ENCODE measurements at places on chromosomes 4 and X.

DNA sequence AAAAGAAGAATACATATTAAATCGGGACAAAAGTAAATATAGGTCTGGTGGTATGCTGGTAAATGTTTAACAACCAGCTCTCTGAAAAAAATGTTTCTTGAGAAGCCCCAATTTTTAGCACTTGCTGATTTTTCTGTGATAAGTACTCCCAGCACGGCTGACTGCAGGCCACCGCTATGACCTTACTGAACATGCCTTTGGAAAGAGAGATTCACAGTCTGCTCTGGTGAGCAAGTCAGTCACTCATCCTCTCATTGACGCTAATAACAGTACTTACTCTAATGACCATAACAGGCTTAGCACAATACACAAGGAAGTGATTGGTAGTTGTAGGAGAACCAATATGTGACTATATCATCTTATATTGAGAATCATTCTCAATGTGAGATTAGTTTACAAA lies 98.9 kb upstream of the BLTP1 start:
- DNase-seq = no peak

DNA sequence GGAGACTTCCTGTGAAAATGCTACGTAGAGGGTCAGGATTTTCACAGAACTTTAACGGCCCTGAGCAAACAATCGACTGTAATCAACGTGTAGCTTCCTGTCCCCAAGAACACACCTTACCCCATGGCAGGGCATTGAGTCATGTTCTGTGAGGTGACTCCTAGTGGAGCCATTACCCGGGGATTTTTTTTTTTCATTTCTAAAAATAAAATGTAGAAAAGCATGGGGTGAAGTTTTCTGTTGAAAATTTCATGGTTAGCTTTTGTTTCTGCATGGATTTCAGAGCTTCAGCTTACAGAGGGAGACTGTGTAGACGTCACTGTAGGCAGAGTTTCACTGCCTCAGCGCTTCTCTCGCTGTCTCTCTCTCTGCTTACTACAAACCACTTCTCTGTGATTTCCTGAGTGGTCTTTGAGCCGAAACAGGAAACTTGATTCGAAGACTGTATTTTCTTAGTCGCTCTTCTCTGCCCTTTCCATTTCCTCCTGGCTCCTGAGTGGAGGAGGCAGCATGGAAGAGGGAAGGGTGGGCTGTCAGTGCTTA lies 111.7 kb downstream of the NFKB1 start:
- no peak for DNase-seq

DNA sequence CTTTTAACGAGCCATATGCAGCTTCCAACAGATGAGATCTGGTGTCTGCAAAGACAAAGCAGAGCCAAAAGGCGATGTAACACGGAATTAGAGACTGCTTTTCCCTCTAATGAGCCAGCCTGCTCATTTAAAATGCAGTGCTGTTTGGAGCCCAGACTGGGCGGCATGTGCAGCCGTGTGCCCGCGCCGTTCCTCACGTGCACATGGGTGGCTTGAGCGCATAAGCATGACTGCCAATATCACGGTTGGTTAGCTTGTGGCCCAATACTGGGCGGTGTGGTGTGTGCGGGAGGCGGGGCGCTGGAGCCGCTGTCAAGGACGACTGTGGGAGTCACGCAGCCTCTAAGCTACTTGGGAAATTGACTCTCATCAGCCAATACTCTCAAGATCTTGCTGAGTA lies 87.0 kb upstream of the SCOC start:
- no peak for DNase-seq

DNA sequence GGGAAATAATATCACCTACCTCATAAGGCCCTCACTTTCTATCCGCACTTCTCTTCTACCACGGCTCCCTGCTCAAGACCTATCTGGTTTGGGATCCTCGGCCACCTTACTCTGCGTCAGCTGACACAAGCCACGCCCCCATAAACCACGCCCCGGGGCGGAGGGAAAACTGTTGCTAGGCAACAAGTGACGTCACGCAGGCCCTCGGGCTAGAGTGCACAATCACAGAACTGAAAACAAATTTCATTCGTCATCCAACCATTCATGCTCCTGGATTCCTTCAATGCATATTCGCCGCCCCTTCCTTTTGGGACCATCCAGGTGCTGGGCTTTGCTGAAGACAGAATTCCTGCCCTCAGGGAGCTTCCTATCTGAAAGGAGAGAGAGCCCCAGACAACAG lies 66.3 kb downstream of the SMC1A start:
- no peak for DNase-seq

Measured in stimulated activated CD4-positive, alpha-beta T cell treated with anti-CD3 and anti-CD28 coated beads, Interleukin-2, amount 100 ng/mL, for 24 hours (primary cell).